ENCODE measurements at places on chromosomes 3 and 15.

DNA sequence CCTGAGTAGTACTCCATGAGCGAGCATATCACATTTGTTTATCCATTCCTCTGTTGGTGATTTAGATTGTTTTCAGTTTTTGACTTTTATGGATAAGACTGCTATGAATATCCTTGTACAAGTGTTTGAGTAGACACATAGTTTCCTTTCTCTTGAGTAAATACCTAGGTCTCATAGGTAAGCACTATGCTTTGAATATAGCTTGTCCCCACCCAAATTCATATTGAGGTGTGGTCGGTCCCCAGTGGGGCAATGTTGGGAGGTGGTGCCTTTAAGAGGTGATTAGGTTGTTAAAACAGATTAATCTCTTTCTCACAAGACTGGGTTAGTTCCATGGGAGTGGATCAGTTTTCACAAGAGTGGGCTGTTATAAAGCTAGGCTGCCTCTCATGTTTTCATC is 42.8 kb downstream of the CDCP1 start:
- no peaks in the 10 kb centered on the region for H3K27me3 ChIP-seq
- no peak overlapping the region for H3K4me3 ChIP-seq
- no peak overlapping the region for H3K27ac ChIP-seq

DNA sequence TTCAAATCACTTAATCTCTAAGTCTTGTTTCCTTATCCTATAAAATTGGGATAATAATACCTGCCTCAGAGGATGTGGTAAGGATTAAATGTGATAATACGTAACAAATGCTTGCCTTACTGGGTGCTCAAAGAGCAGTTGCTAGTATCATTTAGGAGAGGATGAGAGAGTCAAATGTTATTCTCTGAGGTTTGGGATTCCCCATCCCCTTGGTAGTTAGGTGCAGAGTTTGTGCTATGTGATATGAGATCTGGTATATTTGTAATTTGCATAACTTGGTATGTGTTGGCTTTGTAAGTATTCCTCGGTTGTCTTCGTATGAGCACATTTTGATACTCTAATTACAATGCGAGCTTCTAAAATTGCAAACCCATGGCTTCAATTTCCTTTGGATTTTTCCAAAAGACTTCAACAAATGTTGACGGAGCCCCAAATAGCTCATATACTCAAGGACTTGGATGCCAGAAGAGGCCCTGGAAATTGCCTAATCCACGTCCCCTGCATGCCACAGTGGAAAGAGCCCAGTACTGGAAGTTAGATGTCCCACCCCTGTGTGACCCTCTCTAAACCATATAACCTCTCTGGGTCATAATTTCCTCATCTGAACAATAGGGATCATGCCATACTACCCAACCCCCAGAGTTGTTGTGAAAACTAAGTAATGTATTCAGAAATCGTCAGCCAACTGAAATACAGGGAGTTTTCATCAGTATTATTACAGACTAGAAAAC is 85.0 kb downstream of the FBN1 start:
- H3K27ac ChIP-seq: no peak overlapping the region
- DNase-seq: no peak
- H3K27me3 ChIP-seq: no peaks in the 10 kb centered on the region
- H3K4me1 ChIP-seq: no peaks in the 10 kb centered on the region

DNA sequence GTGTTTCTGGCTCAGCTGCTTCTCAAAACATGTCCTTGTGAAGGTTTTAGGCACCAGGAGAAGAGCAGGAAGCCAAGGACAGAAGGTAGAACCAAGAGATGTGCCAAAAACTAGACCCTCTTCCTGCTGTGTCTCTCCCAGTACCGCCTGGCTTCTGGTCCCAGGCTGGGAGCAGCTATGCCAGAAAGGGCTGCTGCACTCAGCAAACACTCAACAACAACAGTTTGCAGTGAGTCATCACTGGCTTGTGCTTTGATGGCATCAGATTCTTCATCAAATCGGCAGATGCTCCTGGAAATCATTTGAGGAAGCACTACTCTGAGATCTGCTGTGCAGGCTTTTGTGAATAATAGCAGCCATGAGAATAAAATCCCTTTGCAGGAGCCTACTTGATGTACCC is 63.2 kb downstream of the DGKG start:
- H3K36me3 ChIP-seq: no peaks in the 10 kb centered on the region
- no peak overlapping the region for H3K4me3 ChIP-seq
- H3K4me1 ChIP-seq: no peaks in the 10 kb centered on the region
- H3K27ac ChIP-seq: no peak overlapping the region
- no peak for DNase-seq

DNA sequence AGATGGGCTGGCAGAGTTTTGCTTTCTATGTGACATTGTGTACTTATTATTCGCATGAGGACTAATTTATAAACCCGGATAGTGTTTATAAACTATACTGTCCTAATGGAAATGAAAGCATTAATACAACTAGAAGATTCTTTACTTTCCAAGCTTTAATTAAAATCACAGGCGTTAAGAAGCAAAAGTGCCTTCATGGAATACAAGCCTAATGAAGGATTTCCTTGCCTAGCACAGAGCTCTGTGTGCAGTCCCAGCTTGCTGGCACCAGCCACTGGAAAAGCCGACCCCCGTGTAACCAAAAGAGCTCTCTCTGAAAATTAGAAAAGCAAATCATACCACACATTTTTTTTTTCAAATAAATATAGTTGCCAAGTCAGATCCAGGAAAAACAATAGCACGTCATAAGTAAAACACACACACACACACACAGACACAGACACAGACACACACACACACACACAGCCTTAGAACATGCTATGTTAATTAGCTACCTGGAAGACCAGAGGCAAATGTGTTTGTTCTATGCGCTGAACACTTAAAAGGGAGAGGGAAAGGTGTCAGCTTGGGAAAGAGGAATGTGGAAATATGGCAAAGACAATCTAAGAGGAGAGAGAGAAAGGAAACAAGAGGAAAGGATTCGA is 1084.2 kb downstream of the TUSC7 start:
- no peak overlapping the region for H3K27ac ChIP-seq
- no peaks in the 10 kb centered on the region for H3K4me1 ChIP-seq
- no peak for DNase-seq
- H3K4me3 ChIP-seq: no peak overlapping the region
- H3K36me3 ChIP-seq: no peaks in the 10 kb centered on the region
- no peaks in the 10 kb centered on the region for H3K27me3 ChIP-seq

DNA sequence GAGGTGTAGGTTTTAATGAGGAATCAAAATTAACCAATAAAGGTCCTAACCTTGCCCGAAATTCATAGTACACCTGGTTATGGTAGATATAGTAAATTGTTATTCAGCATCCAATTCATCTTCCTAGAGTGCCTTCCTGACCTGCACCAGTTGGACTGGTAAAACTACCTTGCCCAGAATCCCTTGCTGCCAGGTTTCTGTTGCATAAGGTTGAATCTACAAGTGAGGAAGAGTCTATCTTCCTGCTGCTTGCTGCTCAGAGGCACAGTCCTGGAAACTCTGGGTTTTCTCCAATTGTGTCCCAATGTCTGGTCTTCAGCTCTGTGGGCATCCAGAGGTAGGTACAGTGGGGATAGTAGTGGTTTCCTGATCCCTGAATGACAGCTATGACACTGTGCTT is 17.3 kb downstream of the CCDC54 start:
- H3K36me3 ChIP-seq: no peaks in the 10 kb centered on the region
- no peak overlapping the region for H3K27ac ChIP-seq
- DNase-seq: peak; percentile 19
- H3K4me1 ChIP-seq: no peaks in the 10 kb centered on the region
- H3K27me3 ChIP-seq: no peaks in the 10 kb centered on the region

DNA sequence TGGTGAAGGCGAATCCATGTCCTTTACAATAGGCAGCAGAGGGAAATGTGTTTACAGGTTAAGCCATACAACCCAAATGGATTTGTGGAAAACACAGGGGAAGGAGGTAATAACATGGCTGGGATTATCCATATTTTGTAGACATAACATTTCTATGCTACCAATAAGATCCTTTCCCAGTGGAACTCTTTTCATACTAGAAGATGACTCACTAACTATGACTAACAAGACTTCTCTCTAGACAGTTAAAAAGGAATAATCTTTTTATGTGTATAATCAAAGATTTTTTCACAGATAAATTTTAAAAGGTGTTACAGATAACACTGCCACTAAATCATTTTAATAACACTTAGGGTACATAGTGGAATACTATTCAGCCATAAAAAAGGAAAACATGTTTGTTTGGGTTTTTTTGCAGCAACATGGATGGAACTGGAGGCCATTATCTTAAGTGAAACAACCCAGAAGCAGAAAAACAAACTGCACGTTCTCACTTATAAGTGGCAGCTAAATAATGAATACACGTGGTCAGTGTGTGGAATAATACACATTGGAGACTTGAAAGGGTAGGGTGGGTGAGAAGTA is 39.6 kb downstream of the VPS13C start:
- H3K4me3 ChIP-seq: no peak overlapping the region
- H3K27ac ChIP-seq: no peak overlapping the region
- peaks cover 51% of the 10 kb centered on the region for H3K36me3 ChIP-seq
- no peak for DNase-seq

DNA sequence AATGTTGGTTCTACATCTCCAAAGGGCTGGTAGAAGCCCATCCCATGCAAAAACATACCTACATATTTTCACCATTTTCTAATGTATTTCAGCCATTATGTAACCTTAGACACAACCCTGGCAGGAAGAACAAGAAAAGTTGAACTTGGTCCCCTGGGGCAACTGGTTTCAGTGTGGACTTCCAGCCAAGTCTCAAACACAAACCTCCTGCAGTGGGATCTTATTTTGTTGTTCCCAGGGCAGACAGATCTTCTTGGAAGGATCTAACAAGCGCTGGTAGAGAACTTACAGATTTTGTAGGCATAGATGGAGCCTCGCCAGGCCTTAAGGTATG is 96.3 kb downstream of the ADAMTS17 start:
- H3K27me3 ChIP-seq: no peaks in the 10 kb centered on the region
- H3K4me1 ChIP-seq: no peaks in the 10 kb centered on the region
- no peak overlapping the region for H3K4me3 ChIP-seq

GRCh38 chr3:189517981-189518380 is 113.2 kb upstream of the TP63 start:
- no peak for DNase-seq
- no peaks in the 10 kb centered on the region for H3K36me3 ChIP-seq
- no peak overlapping the region for H3K27ac ChIP-seq
- no peak overlapping the region for H3K4me3 ChIP-seq
- no peaks in the 10 kb centered on the region for H3K4me1 ChIP-seq
- no peaks in the 10 kb centered on the region for H3K27me3 ChIP-seq

GRCh38 chr3:73954506-73954905 is 329.8 kb upstream of the PDZRN3 start:
- no peaks in the 10 kb centered on the region for H3K27me3 ChIP-seq
- no peak overlapping the region for H3K27ac ChIP-seq
- no peak for DNase-seq
- H3K36me3 ChIP-seq: no peaks in the 10 kb centered on the region
- H3K4me1 ChIP-seq: peaks cover 6% of the 10 kb centered on the region
- H3K4me3 ChIP-seq: no peak overlapping the region

DNA sequence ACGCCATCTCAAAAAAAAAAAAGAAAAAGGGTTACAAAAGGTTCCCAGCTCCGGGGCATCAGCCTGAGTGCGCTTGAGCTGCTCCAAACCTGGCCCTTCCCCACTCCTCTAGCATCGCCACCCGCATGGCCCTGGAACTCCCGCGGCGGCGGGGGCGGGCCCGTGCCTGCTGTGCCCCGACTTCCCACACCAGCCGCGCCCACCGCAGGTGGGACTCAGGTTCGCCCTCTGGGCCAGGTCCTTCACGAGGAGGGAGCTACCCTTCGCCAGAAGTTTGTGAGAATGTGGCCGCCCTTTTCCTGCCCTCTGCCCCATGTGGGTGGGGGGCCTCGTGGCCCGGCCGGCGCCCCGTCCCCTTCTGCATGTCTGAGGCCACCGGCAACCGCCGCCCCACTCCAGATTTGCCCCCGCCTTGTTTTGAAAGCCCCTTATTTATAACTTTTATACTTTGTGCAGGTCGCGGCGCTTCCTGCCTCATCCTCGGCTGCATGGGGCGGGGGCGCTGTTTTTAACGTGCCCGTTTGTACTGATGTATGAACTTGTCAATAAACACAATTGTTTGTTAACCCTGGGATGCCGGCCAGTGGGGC is 507 bp upstream of the JMJD7 start:
- H3K27ac ChIP-seq: no peak overlapping the region
- no peak for DNase-seq
- peaks cover 13% of the 10 kb centered on the region for H3K4me1 ChIP-seq
- H3K27me3 ChIP-seq: no peaks in the 10 kb centered on the region

- no peaks in the 10 kb centered on the region for H3K27me3 ChIP-seq
- H3K4me1 ChIP-seq: no peaks in the 10 kb centered on the region
These were observed 58.7 kb upstream of the FNDC3B start for GRCh38 chr3:171980578-171981270.

DNA sequence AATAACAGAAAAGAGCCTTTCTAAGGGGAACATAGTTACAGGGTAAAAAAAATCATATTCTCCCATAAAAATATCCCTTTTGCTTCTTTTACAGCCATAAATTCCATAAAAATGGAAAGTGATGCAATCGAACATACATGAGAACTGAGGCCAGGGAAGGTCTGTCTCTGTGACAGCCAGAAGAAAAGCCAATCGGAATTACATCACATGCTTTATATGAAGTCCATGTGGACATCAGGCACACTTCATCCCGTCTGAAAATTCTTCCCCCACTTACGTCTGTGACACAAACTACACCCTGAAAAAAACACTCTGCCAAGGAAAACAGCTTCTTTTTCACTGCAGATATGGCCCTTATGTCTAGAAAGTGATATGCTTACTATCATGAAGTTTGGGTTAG is 323.5 kb downstream of the ERC2 start:
- H3K4me1 ChIP-seq: no peaks in the 10 kb centered on the region
- peak; percentile 14 for DNase-seq
- H3K36me3 ChIP-seq: no peaks in the 10 kb centered on the region
- no peaks in the 10 kb centered on the region for H3K27me3 ChIP-seq
- H3K27ac ChIP-seq: no peak overlapping the region

- H3K27ac ChIP-seq: no peak overlapping the region
- no peaks in the 10 kb centered on the region for H3K36me3 ChIP-seq
- H3K4me3 ChIP-seq: no peak overlapping the region
- H3K4me1 ChIP-seq: peaks cover 10% of the 10 kb centered on the region
These were observed 59.8 kb downstream of the SFMBT1 start for GRCh38 chr3:52986049-52986448.

- H3K27me3 ChIP-seq: no peaks in the 10 kb centered on the region
- no peaks in the 10 kb centered on the region for H3K36me3 ChIP-seq
- H3K4me3 ChIP-seq: no peak overlapping the region
- no peak overlapping the region for H3K27ac ChIP-seq
These were observed 26.7 kb upstream of the NDUFB4 start for GRCh38 chr3:120569222-120570057.
